ENCODE measurements at places on chromosomes 2 and 18.

DNA sequence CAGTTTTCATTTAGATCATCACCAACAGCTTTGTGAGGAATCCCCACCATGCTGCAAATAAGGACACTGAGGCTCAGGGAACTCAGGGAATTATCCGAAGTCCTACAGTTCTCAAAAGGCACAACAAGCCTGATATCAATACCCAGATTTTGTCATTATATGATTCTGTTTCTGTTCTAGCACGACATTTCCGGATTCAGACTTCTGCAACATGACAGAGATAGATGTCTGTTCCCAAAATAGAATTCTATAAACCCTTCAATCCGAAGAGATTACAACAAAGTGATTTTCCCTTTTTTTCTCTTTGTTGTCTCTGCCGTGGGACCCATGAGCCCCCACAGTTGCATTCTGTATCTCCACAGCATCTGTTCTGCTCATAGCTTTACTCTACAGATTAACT, 72.0 kb downstream of the DOCK10 start:
- DNase-seq = no peak

GRCh38 chr2:44515416-44515815, 153.7 kb downstream of the CAMKMT start:
- no peak for DNase-seq

DNA sequence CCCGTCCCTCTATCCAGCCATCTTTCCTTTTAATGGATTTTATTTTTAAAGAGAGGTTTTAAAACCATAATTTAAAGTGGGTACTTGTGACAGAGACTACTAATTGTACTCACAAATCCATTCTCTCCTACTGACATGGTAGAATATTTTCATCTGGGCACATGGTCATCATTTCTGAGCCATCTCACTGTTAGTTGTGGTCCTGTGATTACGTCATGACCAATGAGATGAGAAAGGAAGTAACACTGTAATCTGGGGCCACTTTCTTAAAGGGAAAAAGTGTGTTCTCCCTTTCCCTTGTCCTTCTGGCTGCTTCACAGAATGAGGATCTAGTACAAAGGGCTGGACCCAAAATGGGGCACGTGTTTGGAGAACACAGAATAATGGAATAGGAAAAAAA, 538.7 kb downstream of the CMPK2 start:
- no peak for DNase-seq

DNA sequence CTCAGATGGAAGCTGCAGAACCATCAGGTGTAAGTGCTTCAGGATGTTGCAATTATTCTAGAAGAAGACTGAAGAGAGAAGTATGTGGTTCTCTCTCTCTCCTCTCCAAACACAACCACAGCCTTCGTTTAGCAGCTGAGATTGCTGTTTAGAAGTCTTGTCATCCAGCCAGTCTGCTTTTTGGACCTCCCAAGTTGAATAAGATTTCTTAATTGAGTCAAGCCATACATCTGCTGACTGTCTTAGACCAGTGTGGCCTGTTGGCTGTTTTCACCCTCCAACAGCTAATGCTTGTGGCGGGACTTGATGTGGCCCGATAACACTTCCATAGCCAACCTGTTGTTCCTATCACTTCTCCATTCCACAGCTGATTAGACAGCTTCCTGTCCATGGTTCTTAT, 91.3 kb upstream of the TMEM17 start:
- no peak for DNase-seq

- DNase-seq = no peak
Measured at GRCh38 chr18:76339246-76339620, 155.8 kb downstream of the ZNF516 start.

DNA sequence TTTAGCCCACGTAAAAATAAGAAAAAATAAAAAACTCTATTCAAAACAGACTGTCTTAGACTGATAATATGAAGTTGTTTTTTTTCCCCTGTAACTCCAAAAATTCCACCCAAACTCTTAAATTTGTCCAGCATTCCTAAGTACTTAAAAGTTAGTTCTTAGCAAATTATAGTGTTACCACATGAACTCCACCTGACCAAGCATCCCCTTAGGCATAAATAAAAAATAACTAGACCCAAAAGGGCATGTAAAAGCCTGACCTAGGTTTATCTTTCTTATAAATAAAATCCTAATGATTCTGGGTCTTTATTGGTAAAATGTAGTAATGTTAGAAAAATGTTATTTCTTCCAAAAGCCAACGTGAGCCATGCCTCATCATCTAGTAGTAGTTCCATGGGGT, 54.3 kb downstream of the TTC21B start:
- DNase-seq = no peak

GRCh38 chr2:105397953-105398335, 907 bp downstream of the FHL2 start:
- no peak for DNase-seq

GRCh38 chr2:10912796-10913455, 1.2 kb downstream of the KCNF1 start:
- no peak for DNase-seq

DNA sequence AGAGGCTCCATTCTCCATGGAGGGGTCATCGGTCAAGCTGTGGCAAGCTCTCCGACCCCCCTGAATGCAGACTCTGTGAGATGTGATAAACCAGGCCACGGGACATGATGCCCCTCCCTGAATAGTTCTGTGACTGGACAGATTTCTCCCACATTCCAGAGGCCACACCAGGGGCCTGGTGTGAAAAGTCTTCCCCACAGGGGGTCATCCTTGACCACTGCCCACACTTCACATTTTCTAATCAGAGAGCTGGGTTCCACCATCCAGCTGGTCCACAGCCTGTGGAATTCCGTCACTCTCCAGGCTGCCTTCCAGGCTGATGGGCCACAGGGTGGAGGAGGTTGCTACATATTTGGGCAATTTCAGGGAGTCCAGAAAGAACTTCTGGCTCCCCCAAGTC, 51.3 kb upstream of the CYRIA start:
- DNase-seq = no peak

DNA sequence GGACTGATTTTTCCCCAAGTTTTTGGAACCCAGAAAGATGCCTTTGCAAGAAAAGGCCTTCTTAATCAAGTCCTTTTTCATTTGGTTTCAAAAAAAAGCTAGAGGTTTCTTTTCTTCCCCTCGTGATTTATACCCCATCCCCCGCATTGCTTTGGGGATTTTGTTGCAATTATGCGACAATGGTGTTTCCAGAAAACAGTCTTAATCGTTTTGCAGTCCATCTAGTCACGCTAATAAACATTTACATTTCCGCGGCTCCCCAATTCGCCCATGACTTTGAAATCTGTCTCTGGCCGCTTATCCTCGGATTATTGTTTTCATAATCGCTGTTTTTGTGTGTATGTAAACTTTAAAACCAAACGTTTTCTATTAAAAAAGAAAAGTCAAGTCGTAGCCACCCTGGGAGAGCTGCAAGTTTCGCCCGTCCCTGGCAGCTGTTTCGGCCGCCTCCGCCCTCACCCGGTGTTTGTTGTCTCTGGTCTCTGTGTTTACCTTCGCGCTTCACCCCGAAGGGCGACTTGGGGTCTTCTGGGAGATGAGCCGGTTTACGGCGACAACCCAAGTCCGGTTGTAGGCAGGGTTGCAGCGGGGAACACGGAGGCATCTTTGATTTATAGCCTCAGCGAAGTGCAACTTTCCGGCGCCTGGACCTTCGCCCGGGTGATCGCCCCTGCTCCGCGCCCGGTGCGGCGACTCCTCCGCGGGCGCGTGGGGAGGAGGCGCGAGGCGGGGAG, 667 bp downstream of the SP9 start:
- DNase-seq = no peak

GRCh38 chr2:52113338-52113737, 1081.4 kb upstream of the NRXN1 start:
- DNase-seq = no peak

- no peak for DNase-seq
Measured at GRCh38 chr18:1455605-1456004, 550.9 kb downstream of the ADCYAP1 start.

DNA sequence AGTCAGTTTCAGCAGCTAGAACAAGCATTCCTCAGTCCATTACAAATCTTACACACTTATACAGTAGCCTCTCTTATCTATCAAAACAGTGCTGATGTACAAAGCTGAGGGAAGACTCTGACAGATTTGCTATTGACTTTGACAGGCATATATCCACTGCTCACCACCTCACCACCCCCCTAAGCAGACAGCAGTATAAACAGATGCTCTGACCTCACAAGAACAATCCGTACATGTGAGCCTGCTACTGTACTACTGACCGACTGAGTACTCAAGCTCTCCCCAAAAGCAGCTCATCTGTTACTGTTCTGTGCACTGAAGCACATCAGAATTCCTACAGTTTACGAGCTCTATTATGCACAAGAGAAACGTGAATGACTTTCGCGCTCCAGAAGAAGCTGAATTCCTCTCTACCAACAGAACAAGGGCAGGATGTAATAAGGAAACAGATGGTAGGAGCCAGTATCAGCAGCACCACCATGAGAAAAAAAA, 95.6 kb upstream of the PDE1A start:
- peak; percentile 76 for DNase-seq

GRCh38 chr2:226664140-226664539, 135.5 kb downstream of the IRS1 start:
- DNase-seq = no peak

DNA sequence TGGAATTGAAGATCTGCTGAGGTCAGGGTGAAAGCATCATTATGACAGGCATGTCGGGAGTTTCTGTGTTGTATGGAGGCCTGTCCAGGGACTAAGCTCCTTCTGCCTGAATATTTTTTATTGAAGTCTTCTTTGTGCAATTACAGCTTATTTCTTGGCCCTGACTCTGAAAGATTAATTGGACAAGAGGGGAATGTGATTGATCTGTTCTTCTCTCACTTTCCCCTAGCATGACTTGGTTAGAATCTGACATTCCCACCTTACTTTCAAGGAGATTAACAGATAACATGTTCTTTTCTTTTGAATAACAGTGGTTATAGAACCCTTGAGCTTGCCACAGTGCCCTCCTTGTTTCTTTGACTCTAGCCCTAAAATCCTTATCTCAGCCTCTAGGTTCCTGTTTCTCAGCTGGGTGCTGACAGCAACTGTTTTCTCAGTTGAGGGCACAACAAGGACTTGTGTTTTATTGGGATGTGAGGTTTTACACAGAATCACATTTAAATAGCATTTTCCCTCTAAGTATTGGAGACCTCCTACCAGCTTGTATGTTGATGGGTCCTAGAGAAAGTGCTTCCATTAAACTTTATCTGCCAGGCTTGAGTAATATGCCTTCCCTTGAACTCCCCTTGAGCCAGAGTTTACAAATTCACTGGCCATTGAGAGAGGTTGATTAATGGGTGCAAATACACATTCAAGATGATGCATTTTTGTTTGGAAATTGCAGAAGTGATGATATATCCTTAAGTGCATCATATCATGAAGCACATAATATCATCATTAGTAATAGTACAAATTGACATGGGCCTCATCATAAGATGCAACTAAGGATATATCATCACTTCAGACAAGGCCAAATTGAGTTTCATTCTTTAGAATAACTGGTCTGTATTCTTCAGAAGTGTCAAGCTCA, 12.5 kb downstream of the TTLL4 start:
- no peak for DNase-seq

- no peak for DNase-seq
Measured at GRCh38 chr18:56107821-56108477, 520.0 kb upstream of the TCF4 start.

DNA sequence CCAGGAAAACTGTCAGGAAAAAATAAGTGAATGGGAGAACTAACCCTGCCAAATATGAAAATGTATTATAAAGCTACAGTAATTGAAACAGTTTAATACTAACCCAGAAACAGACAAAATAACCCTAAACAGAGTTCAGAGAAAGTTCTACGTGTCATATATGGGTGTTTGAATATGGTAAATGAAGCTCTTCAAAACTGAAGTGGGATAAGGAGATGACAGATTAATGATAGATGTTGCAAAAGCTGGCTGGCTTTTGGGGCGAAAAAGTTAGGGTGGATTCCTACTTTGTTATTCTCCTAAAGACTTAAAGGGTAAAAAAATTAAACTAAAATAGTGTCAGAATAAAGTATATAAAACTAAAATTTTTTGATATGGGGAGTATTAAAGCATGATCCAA, 101.8 kb upstream of the ARL5A start:
- no peak for DNase-seq

DNA sequence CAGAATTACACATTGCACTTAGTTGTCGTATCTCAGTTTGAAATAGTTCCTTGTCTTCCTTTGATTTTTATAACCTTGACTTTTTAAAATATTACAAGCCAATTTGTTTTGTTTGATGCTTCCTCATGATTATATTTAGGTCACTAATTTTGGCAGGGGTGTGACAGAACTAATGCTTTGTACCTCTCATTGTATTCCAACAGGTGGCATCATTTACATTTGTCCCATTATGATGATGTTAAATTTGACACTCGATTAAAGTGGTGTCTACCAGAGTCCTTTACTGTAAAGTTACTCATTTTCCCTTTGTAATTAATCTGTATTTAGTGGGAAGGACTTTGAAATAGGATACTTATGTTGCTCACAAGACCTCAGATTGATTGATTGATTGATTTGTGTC, 21.5 kb upstream of the MFSD2B start:
- peak; percentile 36 for DNase-seq

GRCh38 chr18:3529601-3530000, 79.6 kb downstream of the TGIF1 start:
- no peak for DNase-seq

- DNase-seq = no peak
Measured at GRCh38 chr2:241940329-241940728, 70.8 kb downstream of the RTP5 start.

- no peak for DNase-seq
Measured at GRCh38 chr2:38533180-38533579, 69.5 kb downstream of the HNRNPLL start.

GRCh38 chr2:96599941-96600340, 38.2 kb downstream of the KANSL3 start:
- no peak for DNase-seq

DNA sequence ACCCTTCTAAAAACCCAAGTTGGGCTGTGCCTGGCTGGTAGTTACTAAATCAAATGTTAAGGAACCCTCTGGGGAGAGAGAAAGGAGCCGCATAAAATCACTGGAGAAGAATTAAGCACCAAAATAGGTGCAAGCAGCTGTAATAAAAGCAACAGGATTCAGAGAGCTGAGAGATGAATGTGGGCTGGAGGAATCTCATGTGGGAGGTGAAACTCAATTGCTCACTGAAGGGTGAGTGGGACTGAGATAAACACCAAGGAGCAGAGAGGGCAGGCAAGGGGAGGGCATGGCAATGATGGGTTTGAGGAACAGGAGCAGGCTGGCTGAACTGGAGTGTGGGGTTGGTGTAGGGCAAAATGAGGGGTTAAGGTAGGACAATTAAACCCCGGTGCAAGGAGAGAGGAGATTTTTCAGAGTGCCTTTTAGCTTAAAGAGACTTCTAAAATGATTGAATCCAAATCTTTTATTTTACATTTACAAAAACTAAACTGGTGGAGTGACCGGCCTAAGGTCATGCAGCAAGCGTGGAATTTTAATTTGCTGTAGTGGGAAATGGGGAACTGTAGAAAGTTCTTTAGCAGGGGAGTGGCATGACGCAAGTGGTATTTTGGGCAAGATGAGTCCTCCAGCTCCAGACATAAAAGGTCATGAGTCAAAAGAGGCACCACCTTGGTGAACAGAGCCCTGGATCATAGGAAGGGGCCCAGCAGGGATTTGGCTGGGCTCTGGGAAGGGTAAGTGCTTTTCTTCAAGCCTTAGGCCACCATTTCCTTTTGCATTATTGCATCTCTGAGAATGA, 10.5 kb downstream of the PLB1 start:
- peak; percentile 56 for DNase-seq

DNA sequence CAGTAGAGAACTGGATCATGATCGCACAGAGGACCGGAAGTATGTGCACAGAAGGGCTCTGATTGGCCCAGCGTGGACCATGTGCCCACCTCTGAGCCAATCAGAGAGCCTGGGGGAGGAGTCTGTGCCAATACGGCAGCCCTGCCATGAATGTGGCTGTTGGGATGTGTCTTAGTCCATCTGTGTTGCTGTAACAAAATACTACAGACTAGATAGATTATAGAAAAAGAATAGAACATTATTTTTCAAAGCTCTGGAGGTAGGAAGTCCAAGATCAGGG, 132.0 kb downstream of the NDUFA10 start:
- no peak for DNase-seq

All from kidney tubule cell (primary cell).